LHCN-M2 (cell line): ENCODE measurements at places on chromosomes 16 and 17. TPM values are rescaled to one million over a fixed set of nuclear protein-coding genes. Genes with fewer than 3 reads are reported as not detected.

The CDT1 gene
- total RNA-seq: 44.9 and 53.4 TPM in 2 replicates

The SKAP1 gene
- 0.17 TPM in 1 of 2 replicates, not detected in the other for total RNA-seq

The C16orf89 gene
- 0.26 TPM in 1 of 2 replicates, not detected in the other for total RNA-seq

The MXRA7 gene
- 470 and 568 TPM in 2 replicates for total RNA-seq

The ZDHHC7 gene
- 73.2 and 75.1 TPM in 2 replicates for total RNA-seq

The GPR139 gene
- not detected in 2 replicates for total RNA-seq

The TBC1D3K gene
- not detected in 2 replicates for total RNA-seq

The UBE2Z gene
- total RNA-seq: 108 and 111 TPM in 2 replicates

The TOP3A gene
- 46.4 and 58.7 TPM in 2 replicates for total RNA-seq

The GRAPL gene
- not detected in 2 replicates for total RNA-seq

The IGF2BP1 gene
- 5.6 and 6.4 TPM in 2 replicates for total RNA-seq

The C16orf78 gene
- total RNA-seq: not detected in 2 replicates

The NTN3 gene
- total RNA-seq: 0.11 TPM in 1 of 2 replicates, not detected in the other

The DNAAF8 gene
- 0.06 and 0.98 TPM in 2 replicates for total RNA-seq

The TBC1D3 gene
- total RNA-seq: not detected in 2 replicates

The ITGB4 gene
- total RNA-seq: 0.17 and 5.5 TPM in 2 replicates

The KRTAP4-7 gene
- not detected in 2 replicates for total RNA-seq

The SYNGR3 gene
- total RNA-seq: 1.1 and 1.6 TPM in 2 replicates

The TEX19 gene
- total RNA-seq: 0.06 TPM in 2 replicates

The CSH1 gene
- total RNA-seq: not detected in 2 replicates

The MEAK7 gene
- 15.3 and 17.2 TPM in 2 replicates for total RNA-seq

The KRT36 gene
- not detected in 2 replicates for total RNA-seq

The MPO gene
- not detected in 2 replicates for total RNA-seq

The KRTAP4-9 gene
- total RNA-seq: not detected in 2 replicates

The UNC45B gene
- total RNA-seq: 0.17 TPM in 1 of 2 replicates, not detected in the other

The RTN4RL1 gene
- total RNA-seq: 0.64 and 0.69 TPM in 2 replicates

The NACA2 gene
- total RNA-seq: not detected in 2 replicates

The CHST4 gene
- 0.17 TPM in 1 of 2 replicates, not detected in the other for total RNA-seq

The SLC52A1 gene
- 0.06 TPM in 1 of 2 replicates, not detected in the other for total RNA-seq

The ZKSCAN2 gene
- total RNA-seq: 2.8 and 4.1 TPM in 2 replicates

The SECTM1 gene
- total RNA-seq: 139 and 147 TPM in 2 replicates

The ARHGAP44 gene
- 0.06 and 0.13 TPM in 2 replicates for total RNA-seq

The SMYD4 gene
- total RNA-seq: 10.6 and 13.3 TPM in 2 replicates

The MMP15 gene
- 1.9 and 5.0 TPM in 2 replicates for total RNA-seq

The GUCY2D gene
- total RNA-seq: not detected in 2 replicates

The TBC1D28 gene
- not detected in 2 replicates for total RNA-seq

The CES5A gene
- total RNA-seq: not detected in 2 replicates

The KRTAP2-1 gene
- not detected in 2 replicates for total RNA-seq

The CPNE2 gene
- 13.7 and 18.6 TPM in 2 replicates for total RNA-seq

The ZNF594 gene
- 3.5 and 7.6 TPM in 2 replicates for total RNA-seq

The B4GALNT2 gene
- not detected in 2 replicates for total RNA-seq

The QPRT gene
- 1.1 and 1.7 TPM in 2 replicates for total RNA-seq
